Caki2 (cell line): ENCODE measurements at places on chromosomes 6 and 20. TPM values are rescaled to one million over a fixed set of nuclear protein-coding genes. Genes with fewer than 3 reads are reported as not detected.

SOD2 gene
- total RNA-seq, result 30.8 and 32.6 TPM in 2 replicates

CYP21A2 gene
- not detected in 2 replicates for total RNA-seq

PREX1 gene
- total RNA-seq, result 39.4 and 41.4 TPM in 2 replicates

C6orf15 gene
- not detected in 2 replicates for total RNA-seq

NKAPL gene
- total RNA-seq, result not detected in 2 replicates

REM1 gene
- total RNA-seq, result not detected in 2 replicates

CHD6 gene
- total RNA-seq, result 8.1 and 32.8 TPM in 2 replicates

ARMH2 gene
- total RNA-seq, result not detected in 2 replicates

SYNGAP1 gene
- total RNA-seq, result 0.14 TPM in 2 replicates

PLEKHG1 gene
- total RNA-seq, result 0.23 and 1.7 TPM in 2 replicates

WFDC5 gene
- total RNA-seq, result not detected in 2 replicates

OR2J3 gene
- total RNA-seq, result not detected in 2 replicates

WFDC6 gene
- not detected in 2 replicates for total RNA-seq

FOXQ1 gene
- 13.6 and 23.2 TPM in 2 replicates for total RNA-seq

PDE7B gene
- total RNA-seq, result 0.07 and 0.14 TPM in 2 replicates

TXLNB gene
- not detected in 2 replicates for total RNA-seq

SNRNP48 gene
- total RNA-seq, result 2.8 and 8.6 TPM in 2 replicates

EGFL8 gene
- 1.5 and 3.6 TPM in 2 replicates for total RNA-seq

SFT2D1 gene
- 9.2 and 23.1 TPM in 2 replicates for total RNA-seq

DDX27 gene
- 59.1 and 70.2 TPM in 2 replicates for total RNA-seq

GSTA2 gene
- total RNA-seq, result not detected in 2 replicates

CGA gene
- total RNA-seq, result not detected in 2 replicates

MEI4 gene
- not detected in 2 replicates for total RNA-seq

SLC4A11 gene
- total RNA-seq, result 0.17 and 2.1 TPM in 2 replicates

FKBP1C gene
- total RNA-seq, result 0.10 and 0.17 TPM in 2 replicates

MYL9 gene
- total RNA-seq, result not detected in 2 replicates
